ENCODE measurements at places on chromosomes 16 and 17.

- no peak for DNase-seq
These were observed 27.8 kb upstream of the INTS2 start for GRCh38 chr17:61955619-61956018.

GRCh38 chr17:29589524-29590410 is at the start of gene GIT1:
Gene GIT1 (minus strand): TSS chr17:29589648. CDS start chr17:29589378, 270 bp downstream.
- DNase-seq = peak; percentile 87

- DNase-seq = no peak
These were observed 34.6 kb downstream of the MBTPS1 start for GRCh38 chr16:84082110-84082509.

GRCh38 chr16:50489182-50489581 is 59.0 kb upstream of the NKD1 start:
- DNase-seq = no peak

- DNase-seq = peak; percentile 81
These were observed 16.6 kb upstream of the DLX4 start for GRCh38 chr17:49952209-49952911.

GRCh38 chr17:21374441-21375161 is 1.6 kb upstream of the KCNJ12 start:
- DNase-seq = no peak

DNA sequence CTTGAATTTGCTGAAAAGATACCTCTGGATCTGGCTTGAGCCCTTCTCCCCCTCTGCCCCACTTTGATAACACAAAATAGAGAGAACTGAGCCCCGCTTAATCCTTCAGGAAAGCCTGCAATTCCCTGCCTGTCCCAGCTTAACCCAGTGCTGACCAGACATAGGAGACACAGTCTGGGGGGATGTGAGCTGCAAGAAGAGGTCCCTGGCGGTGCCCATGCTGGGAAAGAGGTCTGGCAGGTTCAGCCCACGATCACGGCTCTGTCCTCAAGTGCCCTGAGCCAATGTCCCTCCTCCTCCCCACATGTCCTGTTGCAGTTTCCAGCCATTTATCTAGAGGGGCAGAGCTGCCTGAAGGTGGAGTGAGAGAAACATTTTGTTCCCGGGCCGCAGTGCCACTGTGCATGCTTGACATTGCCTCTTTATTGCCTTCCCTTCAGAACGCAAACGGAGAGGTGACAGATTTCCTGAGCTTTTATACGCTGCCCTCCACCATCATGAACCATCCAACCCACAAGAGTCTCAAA is 29.0 kb downstream of the PLCD3 start:
- no peak for DNase-seq

- no peak for DNase-seq
These were observed 180.4 kb downstream of the IRF8 start for GRCh38 chr16:86079255-86079885.

GRCh38 chr16:20321671-20322070 is 5.6 kb downstream of the GP2 start:
- DNase-seq = no peak

GRCh38 chr16:72203401-72203800 is 31.4 kb upstream of the PMFBP1 start:
- no peak for DNase-seq

- no peak for DNase-seq
These were observed 29.8 kb upstream of the RBBP6 start for GRCh38 chr16:24509536-24509935.

GRCh38 chr17:76567634-76568432 is 17.8 kb downstream of the ST6GALNAC2 start:
- DNase-seq = peak; percentile 43

- DNase-seq = no peak
These were observed 329.6 kb downstream of the SNX29 start for GRCh38 chr16:12305847-12306801.

- DNase-seq = no peak
These were observed 33.6 kb upstream of the APOH start for GRCh38 chr17:66262767-66263166.

DNA sequence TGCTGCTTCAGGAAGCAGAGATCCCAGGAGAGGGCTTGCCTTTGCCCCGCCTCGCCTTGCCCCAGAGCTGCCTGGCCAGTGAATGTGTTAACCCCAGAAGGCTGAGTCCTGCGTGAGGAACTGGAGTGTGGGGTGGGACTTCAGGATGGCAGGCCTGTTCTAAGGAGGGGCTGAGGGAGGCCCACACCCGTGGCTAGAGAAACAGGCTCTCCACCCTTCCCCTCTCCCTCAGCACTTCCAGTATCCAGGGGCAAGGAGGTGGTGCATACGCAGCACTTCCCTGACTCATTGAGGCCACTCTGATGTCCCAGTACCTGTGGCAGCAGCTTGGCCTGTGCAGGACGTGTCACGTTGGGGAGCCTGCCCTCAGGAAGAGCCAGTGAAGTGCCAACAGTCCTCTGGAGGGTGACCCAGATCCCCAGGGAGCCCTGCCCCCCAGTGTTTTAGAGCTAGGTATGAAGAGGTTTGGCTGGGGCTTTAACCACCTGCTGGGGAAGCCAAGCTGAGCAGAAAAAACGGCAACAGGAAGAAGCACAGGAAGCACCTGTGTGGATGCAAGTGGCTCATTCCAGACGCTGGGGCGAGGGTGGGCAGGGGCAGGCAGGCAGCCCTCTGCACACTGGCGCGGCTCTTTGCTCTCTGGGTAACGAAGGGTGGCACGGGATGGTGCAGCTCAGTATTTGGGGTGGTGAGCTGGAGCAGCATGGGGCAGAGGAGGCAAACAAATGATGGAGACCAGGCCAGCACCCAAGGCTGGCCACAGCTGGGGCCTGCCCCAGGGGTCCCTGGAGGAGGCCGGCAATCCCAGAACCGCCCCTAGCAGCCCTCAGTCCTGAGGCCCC is 14.7 kb upstream of the CTCF start:
- DNase-seq = no peak

DNA sequence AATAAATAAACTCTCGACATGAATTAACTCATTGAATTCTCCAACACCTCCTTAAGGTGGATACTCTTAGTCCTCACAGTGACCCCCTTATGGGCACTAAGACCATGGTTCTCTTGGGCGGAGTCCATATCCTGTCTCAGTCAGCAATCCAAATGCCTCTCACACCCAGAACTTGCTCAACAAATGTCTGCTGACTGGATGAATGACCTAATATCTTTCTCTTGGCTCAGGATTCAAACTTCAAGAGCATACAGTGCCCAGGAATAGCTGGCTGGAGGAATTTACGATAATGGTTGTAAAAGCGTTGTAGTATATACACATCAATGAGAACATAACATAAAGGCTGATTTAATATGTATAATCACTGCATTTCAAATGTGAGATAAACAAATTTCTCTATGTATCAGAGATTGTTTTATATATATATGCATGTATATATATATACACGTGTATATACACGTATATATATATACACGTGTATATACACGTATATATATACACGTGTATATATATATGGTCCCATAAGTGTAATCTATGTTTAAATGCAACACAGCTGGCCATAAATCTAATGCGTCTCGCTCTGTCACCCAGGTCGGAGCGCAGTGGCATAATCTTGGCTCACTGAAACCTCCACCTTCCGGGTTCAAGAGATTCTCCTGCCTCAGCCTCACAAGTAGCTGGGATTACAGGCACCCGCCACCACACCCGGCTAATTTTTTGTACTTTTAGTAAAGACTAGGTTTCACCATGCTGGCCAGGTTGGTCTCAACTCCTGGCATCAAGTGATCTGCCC is 6.5 kb upstream of the UBB start:
- DNase-seq = no peak

DNA sequence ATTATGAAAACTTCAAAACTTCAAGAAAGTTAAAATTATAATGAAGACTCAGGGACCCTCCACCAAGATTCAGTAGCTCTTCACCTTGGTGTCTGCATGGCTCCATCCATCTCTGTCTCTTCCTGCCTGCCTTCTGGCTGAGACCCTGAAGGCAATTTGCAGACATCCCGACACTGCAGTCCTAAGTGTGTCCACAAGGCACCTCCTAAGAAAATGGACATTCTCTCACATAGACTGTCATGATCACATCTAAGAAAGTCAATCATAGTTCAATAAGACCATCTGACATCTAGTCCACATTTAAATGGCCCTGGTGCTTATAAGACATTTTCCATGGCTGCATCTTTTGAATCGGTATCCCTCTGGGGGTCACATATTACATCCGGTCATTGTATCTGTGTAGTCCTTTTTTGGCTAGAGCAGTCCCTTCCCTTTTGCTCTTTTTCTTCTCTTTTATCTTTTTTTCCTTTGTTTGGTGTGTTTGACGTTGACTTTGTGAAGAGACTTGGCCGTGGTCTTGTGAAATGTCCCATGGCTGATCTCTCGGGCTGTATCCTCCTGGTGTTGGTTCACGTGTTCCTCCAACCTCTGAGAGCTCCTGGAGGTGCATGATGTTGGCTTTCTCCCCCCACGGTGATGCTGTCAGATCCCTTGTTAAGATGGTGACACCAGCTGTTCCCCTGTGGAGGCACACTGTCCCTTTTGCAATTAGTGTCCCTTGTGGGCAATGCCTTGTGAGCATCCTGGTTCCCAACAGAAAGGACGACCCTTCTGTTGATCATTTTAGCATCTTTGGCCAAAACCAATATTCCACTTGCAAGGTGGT is 5.0 kb upstream of the TNFRSF13B start:
- no peak for DNase-seq

DNA sequence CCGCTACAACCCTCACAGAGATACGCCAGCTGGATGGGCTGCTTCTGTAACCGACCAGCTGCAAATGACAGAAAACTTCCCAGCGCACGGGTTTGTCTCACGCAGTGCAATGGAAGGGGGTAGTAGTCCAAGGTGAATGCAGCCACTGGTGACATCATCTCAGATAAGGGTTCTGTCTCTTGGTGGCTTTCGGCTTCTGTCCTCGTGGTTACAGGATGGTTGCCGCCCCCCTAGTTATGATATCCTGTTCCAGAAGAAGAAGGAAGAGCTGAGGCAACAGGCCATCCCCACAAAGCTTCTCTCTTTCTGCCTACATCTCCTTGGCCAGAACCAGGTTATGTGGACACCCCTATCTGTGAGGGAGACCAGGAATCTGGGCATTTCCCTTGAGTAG is 40.3 kb upstream of the BAHCC1 start:
- no peak for DNase-seq

DNA sequence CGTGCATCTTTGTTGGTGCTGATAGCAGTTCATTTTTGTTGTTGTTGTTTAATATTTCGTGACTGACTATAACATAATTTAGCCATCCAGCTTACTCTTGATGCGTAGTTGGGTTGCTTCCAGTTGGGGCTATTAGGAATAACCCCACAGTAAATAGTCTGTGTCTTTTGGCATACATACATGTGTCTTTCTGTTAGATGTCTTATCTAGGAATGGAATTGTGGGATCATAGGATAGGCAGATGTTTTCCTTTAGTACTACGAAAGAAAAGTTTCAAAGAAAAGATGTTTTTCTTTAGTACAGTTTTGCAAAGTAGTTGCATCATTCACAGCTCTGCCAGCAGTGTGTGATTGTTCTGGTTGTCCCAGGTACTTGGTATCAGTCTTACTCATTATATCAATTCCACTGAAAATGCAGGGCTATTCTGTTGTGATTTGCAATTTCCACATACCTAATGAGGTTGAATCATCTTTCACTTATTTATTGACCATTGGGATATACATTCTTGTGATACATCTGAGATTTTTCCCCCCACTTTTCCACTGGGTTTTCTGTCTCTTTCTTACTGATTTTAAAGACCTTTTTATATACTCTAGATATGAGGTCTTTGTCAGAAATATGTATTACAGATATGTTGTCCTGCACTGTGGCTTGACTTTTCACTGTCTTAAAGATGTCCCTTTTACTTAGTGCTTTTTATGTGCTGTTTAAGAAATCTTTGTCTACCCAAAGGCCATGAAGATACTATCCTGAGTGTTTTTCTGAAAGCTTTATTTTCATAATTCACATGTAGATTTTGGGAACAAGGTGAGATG is 173.3 kb downstream of the MRTFB start:
- no peak for DNase-seq

DNA sequence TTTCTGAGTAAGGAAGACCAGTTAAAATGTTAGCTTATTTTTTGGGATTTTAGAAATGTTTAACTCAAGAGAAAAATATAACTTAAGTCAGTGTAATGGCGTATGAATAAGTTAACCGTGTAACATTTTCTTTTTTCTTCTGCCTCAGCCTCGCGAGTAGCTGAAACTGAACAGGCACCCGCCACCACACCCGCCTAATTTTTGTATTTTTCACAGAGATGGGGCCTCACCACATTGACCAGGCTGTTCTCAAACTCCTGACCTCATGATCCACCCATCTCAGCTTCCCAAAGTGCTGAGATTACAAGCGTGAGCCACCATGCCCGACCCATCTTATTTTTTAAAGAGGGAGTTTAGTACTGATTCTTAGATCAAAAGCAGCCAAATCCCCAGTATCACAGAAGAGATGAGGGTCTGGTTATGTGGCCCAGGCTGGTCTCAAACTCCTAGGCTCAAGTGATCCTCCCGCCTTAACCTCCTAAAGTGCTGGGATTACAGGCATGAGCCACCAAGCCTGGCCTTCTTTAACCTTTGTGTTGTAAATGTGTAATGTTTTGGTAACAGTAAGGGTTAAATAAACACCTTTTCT is 16.8 kb downstream of the PITPNC1 start:
- no peak for DNase-seq

DNA sequence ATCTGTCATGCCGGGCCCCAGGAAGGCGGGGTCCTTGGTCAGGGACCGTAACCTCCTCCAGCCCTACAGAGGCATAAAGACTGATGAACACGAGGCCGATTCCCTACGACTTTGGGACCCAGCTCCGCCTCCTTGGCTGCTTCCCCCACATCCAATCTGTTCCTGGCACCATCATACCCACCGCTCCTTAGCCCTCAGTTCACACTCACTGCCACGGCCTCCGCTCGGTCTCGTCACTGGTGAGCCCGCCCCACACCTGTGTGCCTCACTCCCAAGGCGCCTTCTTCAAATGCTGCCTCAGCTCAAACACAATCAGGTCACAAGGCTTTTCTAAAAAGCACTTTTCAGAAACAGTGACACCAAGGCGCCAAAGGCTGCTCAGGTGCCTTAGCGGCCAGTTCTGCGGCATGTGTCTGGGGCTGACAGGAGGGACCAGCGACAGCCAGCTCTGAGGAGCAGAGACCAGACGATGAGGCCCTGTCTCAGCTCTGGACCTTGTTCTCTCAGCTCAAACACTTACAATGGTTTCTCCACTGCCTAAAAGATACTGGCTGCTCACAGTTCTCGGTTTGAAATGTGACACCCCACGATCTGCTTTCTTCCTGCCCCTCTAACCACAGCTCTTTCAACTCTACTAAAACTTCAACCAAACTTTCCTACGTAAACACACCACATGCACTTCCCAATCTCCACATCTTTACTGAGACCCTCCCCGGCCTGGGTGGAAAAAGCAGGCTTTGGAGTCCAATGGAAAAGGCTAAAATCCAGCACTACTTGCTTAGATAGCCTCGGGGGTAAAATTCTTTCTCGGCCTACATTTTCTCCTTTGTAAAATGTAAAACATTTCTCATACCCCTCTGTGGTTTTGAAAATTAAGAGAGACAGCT is 33.2 kb downstream of the CYB5D2 start:
- no peak for DNase-seq

- DNase-seq = no peak
These were observed 12.6 kb upstream of the RPRML start for GRCh38 chr17:46991617-46992016.

Data from NCI-H524 (cell line).